ENCODE measurements at places on chromosomes 4 and X.

DNA sequence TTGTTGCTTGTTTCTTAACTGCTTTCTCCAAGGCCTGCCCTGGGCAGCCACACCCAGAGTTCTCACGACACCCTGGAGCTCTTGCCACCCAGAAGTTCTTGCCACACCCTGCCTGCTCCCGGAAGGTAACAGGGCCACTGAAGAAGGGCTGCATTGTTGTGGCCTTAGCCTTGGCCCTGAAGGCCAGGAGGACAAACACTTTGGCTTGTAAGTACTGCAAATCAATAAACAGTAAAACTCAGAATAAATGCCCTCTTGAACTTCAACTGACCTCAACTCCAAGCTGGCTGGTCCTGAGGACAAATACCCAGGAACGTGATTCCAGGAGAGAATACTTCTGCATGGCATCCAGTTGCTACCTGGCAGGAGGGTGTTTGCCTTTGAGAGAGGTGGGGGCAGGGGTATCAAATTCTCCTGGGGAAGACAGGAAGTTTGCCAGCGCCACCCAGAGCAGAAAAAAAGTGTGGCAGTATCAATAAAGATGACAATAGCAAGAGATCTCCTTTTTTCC lies 54.1 kb downstream of the TLR10 start:
- no peak for DNase-seq

GRCh38 chrX:82648062-82648461 lies 860.0 kb upstream of the POU3F4 start:
- no peak for DNase-seq

- no peak for DNase-seq
These were observed 307.6 kb upstream of the NOCT start for GRCh38 chr4:138707746-138708677.

DNA sequence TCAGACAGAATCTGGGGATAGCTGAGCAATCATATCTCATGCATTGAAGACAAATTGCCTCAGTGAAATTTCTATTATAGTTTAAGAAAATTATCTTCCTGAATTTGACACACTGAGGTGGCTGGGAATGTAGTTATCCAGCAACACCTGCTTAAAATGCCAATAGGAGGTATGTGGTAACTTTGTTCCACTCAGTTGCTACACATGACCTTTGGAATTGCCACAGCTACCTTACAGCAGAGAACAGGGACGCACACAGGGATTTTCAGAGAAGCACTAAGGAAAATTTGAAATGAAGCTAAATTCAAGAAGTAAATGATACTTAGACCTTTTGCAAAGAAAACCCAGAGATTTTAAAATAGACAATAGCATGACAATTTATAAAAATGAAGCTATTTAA lies 264.6 kb downstream of the IL1RAPL1 start:
- no peak for DNase-seq

GRCh38 chr4:158814636-158815330 lies 46.0 kb downstream of the FNIP2 start:
- peak; percentile 63 for DNase-seq

DNA sequence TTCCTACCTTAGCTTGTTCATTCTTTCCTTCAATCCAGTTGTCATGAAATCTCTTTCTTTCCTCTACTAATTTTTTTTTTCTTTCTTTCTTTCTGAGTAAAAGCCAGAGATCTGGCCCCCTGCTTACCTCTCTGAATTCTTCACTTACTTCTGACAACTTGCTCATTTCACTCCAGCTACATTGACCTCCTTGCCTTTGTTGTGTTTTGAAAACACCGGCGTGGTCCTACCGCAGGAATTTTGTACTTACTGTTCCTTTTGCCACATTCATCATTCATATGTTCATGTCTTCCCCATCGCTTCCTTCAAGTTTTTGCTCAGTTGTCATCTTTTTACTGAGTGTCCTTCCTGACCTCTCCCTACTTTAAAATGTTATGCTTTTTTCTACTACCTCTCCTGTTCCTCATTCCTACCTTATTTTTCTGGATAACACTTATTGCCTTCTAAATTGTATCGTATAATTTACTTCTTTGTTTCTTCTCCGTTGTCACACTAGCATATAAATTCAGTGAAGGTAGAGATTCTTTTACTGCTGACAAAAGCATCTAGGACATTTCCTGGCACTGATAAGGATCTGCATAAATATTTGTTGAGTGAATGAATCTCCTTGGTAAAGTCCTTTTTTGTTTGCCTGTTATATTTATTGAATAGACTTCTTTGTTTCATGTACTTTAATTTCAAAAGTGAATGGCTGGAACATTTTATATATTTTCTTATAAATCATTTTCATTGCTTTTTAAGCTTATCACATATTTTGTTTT lies 74.4 kb downstream of the NFKB1 start:
- no peak for DNase-seq

GRCh38 chr4:107453987-107454386 lies 266.0 kb downstream of the PAPSS1 start:
- DNase-seq, result no peak
